ENCODE measurements at places on chromosomes 3 and 15. TPM values are rescaled to one million over a fixed set of nuclear protein-coding genes. Genes with fewer than 3 reads are reported as not detected.

Gene RHCG
- total RNA-seq, result not detected

Gene IDH3A
- 71.7 TPM for total RNA-seq

Gene ACOX2
- total RNA-seq, result not detected

Gene IL17RD
- total RNA-seq, result 0.02 TPM

Gene FAIM
- 13.8 TPM for total RNA-seq

Gene STRIT1
- total RNA-seq, result not detected

Gene SLC15A2
- 14.4 TPM for total RNA-seq

All from B cell (primary cell).